ENCODE measurements at places on chromosomes 6 and 20.

- DNase-seq, result no peak
Measured at GRCh38 chr6:56850626-56851025, 104.3 kb upstream of the BEND6 start.

DNA sequence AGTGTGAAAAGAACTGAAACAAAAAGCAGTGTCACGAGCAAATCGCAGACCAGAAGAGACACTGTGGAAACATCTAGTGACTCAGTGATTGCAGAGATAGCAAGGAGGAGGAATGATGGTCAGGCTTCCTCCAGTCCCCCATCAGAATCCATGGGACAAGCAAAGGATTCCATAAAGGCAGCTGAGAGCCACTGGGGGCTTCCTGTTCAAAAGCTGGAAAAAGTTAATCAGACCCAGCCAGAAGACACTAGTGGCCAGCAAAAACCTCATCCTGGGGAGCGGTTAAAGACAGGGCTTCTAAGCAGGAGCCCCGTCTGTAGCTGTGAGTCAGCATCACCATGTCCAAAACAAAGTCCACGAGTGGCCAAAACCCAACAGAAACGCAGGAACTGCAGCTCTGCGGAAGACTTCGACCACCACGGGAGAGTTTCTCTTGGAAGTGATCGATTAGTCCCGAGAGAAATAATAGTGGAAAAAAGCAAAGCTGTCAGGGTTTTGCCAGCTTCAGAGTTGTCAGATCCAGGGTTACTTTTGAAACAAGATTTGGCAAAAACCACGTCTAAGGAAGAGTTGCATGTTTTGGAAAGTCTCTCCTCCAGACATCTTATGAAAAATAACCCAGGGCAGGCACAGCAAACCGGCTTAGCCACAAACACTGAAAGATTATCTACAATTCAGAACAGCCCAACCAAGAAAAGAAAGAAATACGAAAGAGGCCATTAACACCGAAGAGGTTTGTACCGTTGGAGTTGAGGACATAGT, 51.0 kb downstream of the JAG1 start:
- DNase-seq, result no peak

DNA sequence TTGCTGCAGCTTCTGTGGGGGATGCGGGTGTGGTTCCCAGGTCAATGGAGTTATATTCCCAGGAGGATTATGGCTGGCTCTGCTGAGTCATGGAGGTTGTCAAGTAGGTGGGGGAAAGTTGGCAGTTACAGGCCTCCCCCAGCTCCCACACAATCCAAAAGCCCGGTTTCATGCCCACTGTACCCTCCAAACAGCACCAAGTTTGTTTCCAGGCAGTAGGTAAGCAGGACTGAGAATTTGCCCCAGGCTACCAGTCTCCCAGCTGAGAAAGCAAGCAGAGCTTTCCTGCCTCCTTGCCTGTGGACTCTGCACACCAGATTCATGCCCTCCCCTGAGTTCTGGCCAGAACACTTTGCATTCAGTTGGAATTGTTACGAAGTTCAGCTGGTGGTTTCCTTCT, 578.2 kb downstream of the MEI4 start:
- no peak for DNase-seq

DNA sequence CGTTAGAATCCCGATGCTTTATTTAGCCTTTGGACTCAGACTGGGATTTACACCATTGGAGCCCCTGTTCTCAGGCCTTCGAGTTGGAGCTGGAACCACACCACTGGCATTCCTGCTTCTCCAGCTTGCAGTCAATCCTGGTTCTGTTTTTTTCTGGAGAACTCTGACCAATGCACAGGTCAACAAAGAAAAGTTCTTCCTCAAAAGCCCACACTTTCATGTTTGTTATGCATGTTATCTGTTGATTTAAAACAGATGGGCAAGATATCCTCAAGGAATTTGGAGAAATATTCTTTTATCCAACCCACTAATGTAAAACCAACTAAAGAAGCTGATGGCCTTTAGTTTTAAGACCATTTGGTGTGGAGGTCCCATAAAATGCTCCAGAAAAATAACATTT, 205.7 kb downstream of the ANKRD60 start:
- no peak for DNase-seq

- DNase-seq, result peak; percentile 86
Measured at GRCh38 chr6:14876778-14877613, 368.9 kb upstream of the JARID2 start.

DNA sequence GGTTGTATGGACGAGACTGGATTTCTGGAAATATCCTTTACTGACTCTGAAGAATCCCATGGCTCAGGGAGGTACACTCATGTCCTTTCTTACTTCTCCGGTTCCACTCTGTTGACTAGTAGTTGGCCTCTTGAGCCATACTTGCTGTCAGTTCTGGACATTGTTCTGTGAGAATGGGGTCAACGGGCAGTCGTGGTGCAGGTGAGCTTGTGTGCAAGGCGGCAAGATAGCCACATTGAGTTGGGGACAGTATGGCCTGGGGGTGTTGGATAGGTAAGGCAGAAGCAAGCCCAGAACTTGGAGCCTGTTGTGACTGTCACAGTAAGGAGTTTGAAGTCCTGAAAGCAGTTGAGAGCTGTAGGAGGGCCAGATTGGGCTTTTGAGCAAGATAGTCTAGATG, 13.5 kb upstream of the SLC22A1 start:
- no peak for DNase-seq

GRCh38 chr6:145112711-145113148, 622.6 kb downstream of the EPM2A start:
- no peak for DNase-seq

- no peak for DNase-seq
Measured at GRCh38 chr6:89434954-89435353, 2.0 kb downstream of the ANKRD6 start.

DNA sequence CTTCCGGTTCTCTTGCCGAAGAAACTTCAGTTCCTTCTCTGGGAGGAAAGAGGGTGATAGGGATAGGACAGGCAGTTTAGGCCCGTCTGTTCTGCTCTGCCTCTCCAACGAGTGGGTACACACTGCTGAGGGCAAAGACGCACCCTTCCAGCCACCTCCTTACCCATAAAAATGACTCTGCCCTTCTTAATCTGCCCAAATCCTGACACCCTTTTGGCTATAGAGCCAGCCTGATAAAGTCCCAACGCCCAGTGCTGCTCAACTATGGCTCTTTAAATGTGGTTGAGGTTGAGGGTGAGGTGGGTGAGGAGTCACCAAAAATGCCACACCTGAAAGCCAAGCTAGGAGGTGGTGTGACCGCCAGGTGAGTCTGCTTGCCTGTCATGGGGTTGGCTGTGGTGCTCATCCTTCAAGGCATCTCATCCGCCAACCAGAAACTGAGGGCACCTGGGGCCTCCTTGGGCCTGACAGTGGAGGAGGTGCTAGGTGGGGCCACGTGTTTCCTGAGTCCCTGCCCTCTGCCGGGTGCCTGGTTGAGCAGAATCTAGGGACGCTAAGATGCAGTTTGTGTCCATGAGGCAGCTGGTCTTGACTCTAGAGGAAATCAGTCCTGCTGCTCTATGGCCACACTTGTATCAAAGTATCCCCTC, 16.3 kb downstream of the CCDC167 start:
- no peak for DNase-seq

DNA sequence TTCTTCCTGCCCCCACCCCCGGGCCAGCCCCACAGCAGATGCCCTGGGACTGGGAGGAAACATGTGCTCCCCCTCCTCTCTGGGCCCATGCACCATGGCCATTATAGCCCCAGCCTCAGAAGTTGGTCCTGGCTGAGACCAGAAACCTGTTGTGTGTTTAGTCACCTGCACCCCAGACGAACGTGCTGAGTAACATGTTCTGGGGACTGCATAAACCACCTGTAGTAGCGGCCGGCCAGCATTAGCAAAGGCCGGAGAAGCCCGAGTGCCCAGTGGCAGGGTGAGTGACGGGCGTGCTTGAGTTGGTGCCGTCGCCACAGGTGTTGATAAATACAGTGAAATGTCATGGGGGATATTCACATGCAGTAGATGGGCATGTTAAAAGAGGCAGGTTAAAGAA, 73.9 kb downstream of the TCP11 start:
- DNase-seq, result no peak

GRCh38 chr6:115898246-115898645, 162.4 kb downstream of the FRK start:
- DNase-seq, result no peak

GRCh38 chr6:100479179-100480035, 14.7 kb upstream of the SIM1 start:
- peak; percentile 42 for DNase-seq

- DNase-seq, result peak; percentile 47
Measured at GRCh38 chr20:59010995-59011873, 4.2 kb upstream of the CTSZ start.

Measured in suppressor macrophage (primary cell).